ENCODE measurements at places on chromosomes 16 and 17.

GRCh38 chr16:22979038-22979437, 165.1 kb downstream of the HS3ST2 start:
- DNase-seq = no peak

- no peak for DNase-seq
These were observed 11.2 kb downstream of the TADA2A start for GRCh38 chr17:37417852-37418251.

- DNase-seq = no peak
These were observed 61.6 kb downstream of the SOX9 start for GRCh38 chr17:72182371-72182873.

- no peak for DNase-seq
These were observed 18.5 kb upstream of the PHF12 start for GRCh38 chr17:28969706-28970393.

DNA sequence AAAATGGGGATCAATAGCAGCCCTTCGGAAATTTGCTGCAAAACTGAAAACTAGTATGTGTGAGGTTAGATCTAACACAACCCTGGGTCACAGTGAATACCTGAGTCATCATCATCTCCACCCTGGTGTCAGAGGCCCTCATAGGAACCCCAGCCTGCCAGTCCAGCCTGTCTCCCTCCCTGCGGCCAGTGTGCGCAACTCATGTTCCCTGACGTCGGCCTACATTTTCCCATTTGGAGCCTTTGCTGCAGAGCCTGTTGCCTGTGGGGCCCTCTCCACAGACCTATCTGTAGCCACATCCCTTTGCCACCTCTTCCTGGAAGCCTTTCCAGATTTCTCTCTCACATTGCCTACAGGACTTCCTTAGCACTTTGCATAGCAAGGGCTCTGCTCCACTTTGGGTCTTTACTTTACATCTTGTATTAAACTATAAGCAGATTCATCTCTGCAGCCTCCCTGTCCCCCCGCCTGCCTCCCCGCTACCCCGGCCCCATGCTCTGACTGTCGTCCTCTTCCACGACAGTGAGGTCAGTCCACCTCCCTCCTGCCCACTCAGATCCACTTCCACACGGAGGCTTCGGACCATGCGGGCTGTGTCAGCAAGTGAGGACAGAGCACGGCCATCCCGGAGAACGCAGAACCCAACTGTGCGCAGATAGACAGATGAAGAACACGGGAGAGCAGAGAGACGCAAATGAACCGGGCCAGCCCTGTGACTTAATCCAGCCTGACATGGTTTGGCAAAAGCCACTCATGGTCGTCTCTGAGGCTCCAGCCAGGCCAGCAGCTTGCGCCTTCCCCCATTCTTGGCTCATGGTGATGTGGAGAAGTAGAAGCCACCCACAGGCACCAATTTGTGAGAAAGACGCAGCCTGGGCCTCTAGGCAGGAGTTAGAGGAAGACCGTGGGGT, 31.0 kb downstream of the NGFR start:
- no peak for DNase-seq

GRCh38 chr17:66730461-66730923, 104.4 kb upstream of the CACNG5 start:
- no peak for DNase-seq

DNA sequence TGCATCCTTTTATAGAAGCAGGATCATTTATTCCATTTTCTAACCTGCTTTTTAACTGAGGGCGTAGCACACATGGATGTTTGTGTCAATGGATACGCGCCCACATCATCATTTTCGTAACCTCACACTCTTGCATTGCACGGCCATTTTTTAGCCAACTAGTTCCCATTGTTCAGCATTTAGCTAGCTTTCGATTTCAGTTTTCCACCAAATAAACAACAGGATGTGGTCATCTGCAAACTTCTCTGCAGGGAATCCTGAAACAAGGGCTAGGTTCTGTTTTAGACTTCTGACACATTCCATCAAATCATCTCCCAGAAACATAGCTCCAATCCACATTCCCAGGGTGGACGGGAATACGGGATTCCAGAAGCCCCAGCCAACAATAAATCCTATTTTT, 6.4 kb downstream of the CYB561 start:
- DNase-seq = no peak

DNA sequence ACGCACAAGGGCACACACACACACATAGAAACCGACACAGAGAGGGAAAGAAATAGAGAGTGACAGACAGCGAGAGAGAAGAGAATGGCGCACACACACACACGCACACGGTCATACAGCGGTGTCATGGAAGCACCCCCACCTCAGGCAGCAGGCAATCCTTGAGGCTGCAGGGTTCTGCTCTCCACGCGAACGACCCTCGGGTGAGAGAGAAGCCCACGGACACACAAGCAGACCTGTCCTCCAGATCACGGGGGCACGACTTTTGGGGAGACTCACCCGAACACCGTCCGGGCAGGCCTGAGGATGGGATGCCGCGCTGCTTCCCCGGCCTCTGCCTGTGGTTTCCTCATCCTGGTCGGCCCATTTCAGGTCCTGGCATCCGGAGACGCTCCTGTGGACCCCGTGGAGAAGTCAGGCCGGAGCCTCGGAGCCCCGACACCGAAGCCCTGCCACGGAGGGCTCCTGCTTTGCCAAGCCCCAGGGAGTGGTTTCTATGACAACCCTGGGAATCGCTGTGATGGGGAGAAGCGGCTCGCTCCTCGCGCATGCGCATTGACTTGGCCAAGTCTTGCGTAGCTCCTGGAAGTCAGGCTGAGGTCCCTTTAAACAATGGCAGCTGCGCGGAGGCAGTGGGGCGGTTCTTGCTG, 118.2 kb upstream of the KCNJ18 start:
- DNase-seq = peak; percentile 52

DNA sequence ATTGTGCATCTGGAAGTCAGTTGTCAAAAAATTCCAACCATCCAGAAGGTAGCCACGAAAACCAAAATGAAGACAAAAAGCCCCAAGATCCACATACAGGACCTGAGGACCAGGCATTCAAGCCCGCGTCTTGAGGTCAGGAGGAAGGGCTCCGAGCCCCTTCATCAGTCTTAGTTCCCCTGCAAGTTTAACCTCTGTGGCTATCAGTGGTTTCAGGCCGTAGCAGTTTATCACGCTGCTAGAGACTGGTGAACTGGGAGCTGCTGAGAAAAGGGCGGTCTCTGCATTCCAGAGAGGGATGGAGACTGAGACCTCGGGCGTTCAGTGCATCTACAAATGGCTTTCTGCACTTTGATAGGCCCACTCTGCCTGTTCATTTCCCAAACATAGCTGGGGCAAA, 70.6 kb downstream of the IRF8 start:
- DNase-seq = no peak

GRCh38 chr17:8029121-8029520, 9.7 kb upstream of the ALOX15B start:
- no peak for DNase-seq

DNA sequence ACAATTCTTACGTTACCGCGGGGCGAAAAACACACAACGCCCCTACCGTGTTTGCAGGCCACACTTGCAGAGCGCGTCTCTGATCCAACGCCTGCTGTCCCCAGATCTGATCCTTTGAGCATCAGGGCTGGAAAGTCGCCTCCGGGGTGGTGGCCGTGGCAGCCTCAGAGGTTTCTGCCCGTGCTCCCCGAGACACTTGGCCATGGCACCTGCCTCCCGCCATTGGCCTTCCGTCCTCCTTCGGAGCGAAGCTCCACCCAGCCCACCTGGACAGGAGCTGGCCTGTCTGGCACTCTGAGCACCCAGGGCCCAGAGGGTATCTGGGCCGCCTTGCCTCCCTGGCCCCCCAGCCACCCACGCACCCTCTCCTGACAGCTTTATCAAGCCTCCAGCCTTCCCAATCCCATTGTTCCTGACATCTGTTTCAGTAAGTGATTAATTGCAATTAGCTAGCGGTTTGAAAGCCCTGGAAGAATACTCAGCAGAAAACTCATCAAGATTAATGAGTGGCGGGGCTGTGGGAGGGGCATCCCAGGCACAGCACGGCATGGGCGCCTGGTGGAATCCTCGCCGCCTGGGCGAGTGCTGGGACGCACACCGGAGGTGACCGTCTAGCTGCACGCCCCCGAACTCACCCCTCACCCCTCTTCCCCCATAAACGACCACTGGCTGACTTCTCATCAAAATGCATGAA, 181.5 kb upstream of the GSE1 start:
- DNase-seq = no peak

DNA sequence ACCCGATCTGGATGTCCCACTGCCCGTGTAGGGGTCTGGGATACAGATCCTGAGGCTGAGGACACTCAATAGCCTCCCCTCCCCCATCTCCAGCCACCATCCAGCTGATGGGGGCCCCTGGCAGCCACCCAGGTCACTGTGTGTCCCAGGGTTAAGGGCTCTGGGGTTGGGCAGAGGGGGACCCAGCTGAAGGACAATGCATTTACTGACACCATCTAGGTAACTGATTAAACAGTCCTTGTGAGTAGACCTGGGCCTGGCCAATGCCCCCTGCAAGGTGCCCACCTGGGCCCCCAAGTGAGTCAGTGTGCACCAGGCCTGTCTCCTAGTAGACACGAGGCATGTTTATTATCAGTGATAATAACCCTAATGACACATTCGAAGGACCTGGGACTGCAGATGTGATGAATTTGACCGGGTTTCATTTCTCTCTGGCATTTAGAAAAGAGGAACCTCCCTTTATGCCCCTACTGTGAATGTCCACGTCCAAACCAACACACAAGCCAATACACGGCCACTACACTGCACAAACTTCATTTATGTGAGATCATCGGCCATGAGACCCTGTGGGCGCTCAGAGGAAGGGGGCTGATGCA, 261.9 kb upstream of the FOXF1 start:
- DNase-seq = no peak

- no peak for DNase-seq
These were observed 4.7 kb upstream of the CMTR2 start for GRCh38 chr16:71293919-71294318.

DNA sequence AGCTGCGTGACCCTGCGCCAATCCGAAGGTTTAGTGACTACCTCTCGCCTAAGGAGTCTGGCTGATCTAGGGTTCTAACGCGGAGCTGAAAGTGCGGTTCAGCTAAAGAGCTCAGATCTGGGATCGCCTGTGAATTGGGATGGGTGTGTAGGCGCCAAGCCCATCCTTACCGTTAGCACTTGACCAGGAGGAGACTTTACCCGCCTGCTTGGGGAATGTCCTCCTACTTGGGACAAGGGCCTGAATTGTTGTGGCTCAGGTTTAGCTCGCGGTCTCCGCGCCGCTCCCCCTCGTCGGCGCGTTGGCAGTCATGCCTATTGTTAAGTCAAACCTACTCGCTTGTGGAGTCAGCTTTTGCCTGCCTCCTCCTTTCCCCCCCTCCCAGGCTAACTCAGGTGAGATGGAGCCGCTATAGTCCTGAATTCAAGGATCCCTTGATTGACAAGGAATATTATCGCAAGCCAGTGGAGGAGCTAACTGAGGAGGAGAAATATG, 480 bp downstream of the MRPS7 start:
- DNase-seq = no peak

GRCh38 chr16:27775254-27775653, 225.3 kb downstream of the KATNIP start:
- DNase-seq = no peak

GRCh38 chr17:42192189-42193126, 1.8 kb downstream of the GHDC start:
- DNase-seq = no peak

DNA sequence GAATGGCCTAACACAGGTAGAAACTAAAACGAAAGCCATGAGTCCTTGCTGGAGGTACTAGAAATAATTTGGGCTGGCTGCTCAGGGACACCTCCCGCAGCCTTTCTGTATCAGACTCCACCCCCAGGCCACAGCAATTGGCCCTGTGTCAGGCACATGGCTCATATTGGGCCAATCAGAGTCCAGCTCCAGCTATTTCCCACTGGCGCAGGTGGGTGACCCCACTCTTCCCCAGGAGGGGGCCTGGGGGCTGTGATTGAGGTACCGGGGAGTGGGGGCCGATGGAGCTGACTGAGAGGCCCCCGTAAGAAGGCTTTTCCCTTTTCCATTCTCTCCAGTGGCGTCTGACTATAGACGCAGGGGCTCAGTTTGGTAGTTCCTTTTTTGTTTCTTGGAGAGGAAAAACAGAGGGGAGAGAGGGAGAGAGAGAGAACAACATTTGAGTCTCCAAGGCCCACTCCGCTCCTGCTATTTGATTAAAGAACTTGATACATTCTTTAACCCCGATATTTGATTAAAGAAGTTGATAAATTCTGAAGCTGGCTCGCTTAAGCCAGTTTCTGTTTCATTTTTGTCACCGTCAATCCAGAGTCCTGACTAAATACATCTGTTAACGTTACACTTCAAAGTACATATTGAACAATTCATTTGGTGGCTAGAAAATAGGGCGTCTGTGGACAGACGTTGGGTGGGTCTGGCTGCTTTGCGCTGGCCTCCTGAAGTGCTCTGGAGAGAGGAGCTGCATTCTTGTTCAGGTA, 26.3 kb downstream of the FOXL1 start:
- DNase-seq = no peak

DNA sequence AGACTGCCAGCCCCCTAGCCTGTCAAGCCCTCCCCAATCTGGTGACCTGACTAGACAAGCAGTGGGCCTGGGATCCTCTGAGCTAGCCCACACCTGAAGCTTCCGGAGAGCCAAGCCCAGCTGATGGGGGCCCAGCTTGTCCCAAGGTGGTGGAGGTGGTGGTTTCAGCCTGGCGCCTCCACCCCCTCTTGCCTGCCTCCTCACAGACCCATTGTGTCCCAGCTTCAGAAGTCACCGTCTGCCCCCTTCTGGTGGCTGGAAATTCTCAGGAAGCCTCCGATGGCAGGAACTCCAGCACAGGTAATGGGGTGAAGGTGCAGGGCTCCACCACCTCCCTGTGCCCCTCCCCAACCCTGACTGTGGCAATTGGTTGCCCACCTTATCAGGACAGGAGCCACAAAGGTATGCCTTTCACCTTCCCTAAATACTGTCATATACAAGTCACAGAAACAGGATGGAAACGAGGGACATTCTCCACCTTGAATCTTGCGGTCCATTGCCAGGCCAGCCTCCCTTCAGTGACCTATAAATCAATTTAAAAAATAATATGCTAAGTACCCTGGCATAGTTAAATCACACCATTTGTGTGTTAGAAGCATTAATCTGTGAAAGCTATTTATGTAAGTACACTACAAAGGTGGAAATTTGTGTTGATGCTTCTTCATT, 66.0 kb upstream of the ZNF423 start:
- peak; percentile 32 for DNase-seq

GRCh38 chr17:55576237-55576995, 65.2 kb upstream of the SMIM36 start:
- no peak for DNase-seq

DNA sequence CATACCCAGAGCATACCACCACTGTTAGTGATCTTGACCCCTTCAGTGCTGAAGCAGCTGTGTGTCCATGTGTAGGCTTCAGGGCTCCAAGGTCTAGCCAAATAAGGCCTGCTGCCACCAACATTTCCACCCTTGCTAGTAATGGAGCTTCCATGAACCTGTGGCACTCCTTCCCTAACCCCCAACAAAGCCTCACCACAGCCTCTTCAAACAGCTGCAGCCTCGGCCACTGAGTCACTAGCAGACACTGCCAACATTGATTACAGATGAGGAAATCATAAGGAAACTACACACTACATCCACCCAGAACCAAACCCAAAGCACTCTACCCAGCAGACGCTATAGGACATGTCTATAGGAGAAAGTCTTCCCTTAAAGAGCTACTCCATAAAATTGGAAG, 610.7 kb downstream of the KCNJ2 start:
- no peak for DNase-seq

Measured in Jurkat, Clone E6-1 (cell line).